Renal cortical epithelial cell (primary cell): ENCODE measurements at places on chromosomes 1 and 21.

DNA sequence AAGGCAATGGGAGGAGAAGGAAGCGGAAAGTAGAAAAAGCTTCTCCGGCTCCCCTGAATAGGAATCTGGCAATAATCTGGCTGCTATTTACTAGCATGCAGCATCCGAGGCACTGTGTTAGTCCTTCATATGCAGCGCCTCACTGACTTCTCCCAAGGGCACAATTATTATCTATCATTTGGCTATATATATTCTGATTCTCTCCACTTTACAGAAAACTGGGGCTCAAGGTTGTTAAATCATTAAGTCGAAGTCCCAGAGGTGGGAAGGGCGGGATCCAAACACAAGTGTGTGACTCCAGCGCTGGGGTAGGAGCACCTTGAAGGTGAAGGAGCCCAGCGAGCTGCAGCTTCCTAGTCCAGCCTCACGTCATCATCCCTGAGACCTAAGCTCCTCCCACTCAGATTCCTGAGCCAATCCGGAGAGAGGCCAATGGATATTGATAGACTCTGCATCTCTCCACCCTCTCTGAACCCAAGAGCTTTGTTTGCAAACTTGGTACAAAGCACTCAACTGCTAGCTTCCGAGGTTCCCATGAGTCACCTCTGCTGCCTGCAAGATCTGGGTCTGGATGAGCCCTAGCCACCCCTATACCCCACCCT, 16.6 kb upstream of the EYA3 start:
- DNase-seq = peak; percentile 89

DNA sequence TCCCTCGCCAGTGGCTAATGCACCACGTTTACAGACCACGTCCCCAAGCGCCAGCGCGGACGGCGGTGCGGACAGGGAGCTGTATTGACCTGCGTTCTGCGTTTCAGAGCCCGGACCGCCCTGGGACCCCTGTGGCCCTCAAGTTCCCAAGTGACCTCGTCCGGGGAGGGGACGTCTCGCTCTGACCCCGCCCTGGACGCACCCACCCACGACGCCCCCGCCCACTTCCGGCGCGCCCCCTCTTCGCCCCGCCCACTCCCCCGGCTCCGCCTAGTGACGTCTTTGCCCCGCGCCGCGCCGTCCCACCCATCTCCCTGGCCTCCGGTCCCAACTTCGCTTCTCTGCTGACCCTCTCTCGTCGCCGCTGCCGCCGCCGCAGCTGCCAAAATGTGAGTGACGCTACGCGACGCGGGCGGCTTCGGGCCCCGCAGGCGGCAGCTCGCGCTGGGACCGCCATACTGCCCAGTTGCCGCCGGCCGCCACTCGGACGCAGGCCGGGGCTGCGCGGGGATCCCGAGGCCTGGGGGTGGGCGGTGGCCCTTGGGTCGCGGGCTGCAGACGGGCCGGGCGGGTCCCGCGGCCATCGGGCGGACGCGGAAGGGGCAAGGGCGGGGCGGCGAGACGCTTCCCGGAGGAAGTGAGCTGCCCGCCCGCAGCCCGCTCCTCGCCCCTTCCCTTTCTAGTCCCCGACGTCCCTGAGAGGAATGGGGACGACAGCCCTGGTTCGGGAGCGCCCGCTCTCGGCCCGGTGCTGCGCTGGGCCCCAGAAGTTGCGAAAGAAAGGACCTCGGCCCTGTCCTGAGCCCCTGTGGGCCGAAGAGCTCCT, at the start of gene VAMP3:
Gene VAMP3, plus strand, starts transcription at position 300 of the 826 bp plus-strand sequence. Its CDS starts 88 bp downstream, at position 388.
- DNase-seq = peak; percentile 38

DNA sequence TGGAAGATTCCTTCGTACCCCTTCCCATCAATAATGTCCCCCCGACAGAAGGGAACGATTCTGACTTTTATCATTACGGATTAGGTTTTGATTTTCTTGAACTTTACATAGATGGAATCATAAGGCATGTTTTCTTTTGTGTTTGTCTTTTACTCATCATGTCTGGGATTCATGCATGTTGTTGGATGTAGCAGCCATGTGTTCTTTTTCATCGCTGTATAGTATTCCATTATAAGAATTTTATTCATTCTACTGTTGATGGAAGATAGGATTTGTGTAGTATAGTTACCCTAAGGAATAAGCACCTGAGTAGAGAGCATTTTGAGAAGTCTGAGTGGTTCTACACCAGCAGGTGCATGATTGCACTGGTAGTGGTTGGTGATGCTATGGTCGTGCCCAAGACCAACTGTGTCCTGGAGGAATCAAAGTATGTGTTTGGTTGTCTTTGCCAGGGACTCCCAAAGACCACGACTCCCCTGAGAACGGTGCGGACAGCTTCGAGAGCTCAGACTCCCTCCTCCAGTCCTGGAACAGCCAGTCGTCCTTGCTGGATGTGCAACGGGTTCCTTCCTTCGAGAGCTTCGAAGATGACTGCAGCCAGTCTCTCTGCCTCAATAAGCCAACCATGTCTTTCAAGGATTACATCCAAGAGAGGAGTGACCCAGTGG, 13.5 kb downstream of the ETS2 start:
- no peak for DNase-seq

GRCh38 chr1:86335916-86336315, 60.2 kb downstream of the ODF2L start:
- peak; percentile 90 for DNase-seq

- no peak for DNase-seq
Measured at GRCh38 chr21:16993416-16994038, 519.3 kb upstream of the CXADR start.

DNA sequence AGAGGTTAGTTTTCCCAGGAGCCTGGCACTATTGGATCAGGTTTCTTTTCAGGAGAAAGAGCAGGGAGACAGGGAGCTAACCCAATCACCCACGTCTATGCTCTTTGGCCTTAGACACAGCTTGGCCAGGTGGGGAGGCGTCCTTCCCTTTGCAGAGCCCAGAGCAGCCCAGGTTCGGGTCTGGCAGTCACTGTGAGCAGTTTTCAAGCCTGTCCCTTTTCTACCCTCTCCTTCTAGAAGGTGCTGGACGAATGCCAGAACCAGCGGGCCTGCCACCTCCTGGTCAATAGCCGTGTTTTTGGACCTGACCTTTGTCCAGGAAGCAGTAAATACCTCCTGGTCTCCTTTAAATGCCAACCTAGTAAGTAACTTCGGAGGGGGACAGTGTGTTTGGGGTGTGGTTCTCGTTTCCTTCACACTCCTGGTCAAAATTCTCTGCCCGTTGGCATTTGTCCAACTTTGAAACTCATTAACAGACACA, 44.9 kb downstream of the EVA1C start:
- peak; percentile 47 for DNase-seq

- no peak for DNase-seq
Measured at GRCh38 chr1:73627723-73628122, 570.3 kb downstream of the LRRIQ3 start.

DNA sequence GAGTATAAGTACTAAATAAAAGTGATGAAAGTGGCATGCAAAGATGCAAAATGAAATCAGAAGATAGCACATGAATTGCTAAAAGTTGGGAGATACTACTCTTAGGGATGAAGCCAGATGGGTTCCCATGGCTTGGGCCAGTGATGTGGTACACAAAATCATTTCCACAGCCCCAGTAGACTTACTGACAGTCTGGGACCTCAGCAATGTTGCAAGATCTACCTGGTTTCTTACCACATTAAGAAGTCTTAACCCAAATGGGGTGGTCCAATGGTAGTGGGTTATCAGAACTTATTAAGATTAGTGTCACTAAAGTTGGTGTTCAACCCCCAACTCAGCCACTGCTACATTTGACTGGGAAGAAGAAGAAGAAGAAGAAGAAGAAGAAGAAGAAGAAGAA, 227.7 kb upstream of the IRF2BP2 start:
- DNase-seq = no peak

DNA sequence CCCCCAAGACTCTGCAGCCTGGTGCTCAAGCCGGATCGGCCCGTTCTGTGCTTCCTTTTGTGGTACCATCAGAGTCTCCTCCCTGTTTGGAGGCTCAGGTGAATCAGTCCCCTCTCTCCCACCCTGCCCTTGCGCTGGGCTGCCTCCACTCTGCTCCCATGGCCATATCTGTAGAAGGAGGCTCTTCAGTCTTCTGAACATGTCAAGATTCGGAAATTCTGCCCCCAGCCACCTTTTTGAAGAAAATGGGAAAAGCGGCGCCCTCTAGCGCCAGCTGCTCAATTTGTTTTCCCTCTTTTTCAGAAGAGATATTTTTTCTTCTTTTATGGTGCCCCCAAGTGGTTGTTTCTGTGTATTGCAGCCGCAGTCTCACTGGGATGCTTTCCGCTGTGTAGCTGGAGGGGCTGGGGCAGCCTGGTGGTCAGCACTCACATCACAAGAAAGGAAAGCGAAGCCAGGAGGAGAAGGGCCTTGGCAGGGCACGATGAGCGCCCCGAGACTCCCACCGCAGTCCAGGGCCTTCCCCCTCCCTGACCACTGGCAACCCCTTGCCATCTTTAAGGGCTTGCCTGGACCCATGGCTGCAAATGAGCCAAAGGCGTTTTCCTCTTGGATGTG, 58.4 kb upstream of the CACNA1E start:
- DNase-seq = peak; percentile 42

DNA sequence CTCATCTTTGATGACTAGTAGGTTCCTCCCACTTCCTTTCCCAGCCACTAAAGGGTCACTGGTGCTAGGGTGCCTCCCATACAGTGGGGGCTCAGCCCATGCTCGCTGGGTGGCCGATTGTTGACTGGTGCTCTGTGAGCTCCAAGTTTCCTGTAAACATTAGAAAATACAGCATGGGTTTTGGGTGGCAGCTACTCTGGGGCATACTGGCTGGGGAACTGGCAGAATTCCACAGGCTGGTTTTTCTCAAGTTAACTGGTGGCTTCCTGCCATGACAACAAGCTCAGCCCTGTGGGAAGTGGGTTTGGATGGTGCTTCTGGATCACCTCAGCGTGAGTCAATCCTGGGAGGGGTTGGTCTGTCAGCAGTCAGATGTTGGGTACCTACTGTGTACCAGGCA, 28.7 kb upstream of the CRNN start:
- peak; percentile 41 for DNase-seq

DNA sequence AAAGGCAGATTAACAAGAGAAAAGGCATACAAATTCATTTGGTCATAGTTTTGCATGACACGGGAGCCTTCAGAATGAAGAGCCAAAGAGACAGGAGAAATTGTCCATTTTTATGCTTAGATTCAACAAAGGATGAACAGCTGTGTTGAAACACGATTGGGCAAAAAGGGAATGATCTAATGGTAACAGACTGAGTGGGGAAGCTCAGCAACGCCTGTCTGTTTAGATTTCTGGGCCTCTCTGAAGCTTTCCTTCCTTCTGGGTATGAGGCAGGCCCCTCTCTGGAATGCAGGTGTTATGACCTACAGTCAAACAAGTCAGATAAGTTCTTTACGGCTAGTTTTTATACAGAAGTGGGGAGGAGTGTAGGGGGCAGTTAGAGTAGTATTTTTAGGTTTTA, 154.6 kb downstream of the RGS7 start:
- DNase-seq = no peak

DNA sequence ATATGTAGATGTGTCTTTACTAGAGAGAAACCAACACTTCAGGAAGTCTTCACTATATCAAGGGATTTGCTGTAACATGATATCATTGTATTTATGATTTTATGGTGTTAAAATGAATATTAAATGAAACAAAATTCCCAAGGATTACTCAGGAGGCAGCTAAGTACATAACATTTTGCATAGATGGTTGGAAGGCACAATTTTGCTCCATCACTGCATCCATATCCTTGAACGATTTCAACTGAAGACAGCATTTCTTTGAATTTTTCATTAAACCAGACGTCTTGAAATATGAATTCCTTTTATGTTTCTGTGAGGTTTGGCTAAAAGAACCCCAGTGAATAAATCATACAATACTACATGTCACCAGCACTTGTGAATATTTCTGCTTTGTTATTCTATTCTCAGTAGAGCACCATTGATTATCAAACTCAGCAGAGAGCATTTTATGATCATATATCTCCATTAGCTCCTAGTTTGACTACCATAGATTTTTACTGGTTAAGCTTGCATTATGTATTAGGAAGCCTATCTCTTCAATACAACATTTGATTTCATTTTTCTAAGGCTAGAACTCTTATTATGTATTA, 37.3 kb downstream of the SPATA17 start:
- DNase-seq = no peak

GRCh38 chr1:197268012-197268411, at the start of gene CRB1:
Gene CRB1, plus strand, starts transcription at chr1:197268252. Its CDS starts 161 bp downstream, at chr1:197268413.
- no peak for DNase-seq

DNA sequence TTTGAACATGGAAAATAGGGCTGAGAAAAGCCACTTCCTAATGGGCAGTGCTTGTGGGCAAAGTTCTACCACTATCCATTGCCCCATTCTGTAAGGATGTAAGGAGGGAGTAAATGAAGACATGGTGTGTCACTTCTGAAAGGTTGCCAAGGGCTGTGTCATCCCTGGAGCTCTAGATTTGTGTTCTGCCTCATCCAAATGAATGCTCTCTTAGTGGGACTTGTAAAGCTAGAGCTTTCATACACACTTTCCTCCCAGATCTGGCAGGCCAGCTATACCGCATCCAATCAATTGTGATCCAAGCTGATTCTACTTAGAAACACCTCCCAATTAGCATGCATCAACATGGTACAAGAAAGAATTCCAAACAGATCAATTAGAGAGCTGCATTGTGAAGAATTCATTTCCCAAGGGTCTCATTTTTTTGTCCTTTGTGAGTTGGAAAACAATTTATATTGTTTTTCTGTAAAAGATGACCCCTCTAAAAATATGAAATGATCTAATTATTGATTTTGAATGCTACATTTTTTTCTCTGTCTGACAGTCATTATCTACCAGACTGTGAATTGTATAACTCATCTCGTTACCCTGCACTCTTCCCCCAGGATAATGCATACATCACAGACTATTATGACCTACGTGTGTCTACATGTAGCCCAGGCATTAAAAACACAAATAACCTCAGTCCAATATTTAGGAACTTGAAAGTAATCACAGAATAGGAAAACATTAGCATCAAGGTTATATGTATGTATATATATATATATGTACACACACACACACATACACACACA, 117.1 kb upstream of the DUSP10 start:
- DNase-seq = peak; percentile 73

GRCh38 chr1:61233121-61233660, 150.8 kb downstream of the NFIA start:
- DNase-seq = peak; percentile 90

DNA sequence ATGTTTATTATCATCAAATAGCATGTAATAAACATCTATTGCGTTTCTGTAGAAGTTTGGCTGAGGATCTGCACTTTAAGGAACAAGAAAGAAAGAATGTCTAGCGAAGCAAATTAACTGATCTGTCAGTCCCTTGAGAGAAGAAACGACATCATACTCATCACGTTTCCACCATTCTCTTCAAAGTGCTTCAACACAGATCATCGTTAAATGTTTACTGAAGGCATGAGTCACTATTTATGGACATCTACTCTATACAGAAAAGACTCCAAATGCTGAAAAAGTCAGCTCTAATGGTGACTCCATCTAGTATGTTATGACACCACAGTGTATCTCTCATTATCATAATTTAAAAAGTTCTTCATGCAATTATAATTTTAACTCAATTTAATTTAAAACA, 369.1 kb downstream of the RGS7 start:
- DNase-seq = no peak

GRCh38 chr1:226248091-226248490, 24.6 kb downstream of the MIXL1 start:
- peak; percentile 9 for DNase-seq

GRCh38 chr1:5611851-5612250, 380.4 kb downstream of the NPHP4 start:
- no peak for DNase-seq

GRCh38 chr1:32557812-32558211, 18.6 kb downstream of the ZBTB8A start:
- no peak for DNase-seq
